Activated CD4-positive, CD25-positive, alpha-beta regulatory T cell treated with anti-CD3 and anti-CD28 coated beads, Interleukin-2, amount 50 U/mL, for 16 hours (primary cell): ENCODE measurements at places on chromosomes 2 and 18.

DNA sequence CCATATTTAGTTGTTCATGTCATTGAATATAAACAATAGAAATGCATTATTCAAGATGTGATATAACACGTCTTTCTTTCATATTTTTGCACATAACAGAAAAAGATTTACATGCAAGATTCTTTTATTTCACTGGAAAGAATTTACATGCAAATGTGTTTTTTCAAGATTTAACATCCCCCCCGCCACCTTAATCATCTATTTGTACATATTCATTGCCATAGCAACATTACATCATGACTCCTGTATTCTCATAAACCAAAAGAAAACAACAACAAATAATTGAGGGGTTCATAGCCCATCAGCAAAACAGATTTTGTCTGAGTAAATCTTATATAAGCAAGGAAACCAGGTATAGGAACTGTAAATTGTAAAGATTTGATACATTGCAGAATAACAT is 3.2 kb upstream of the ACVR1C start:
- DNase-seq, result no peak

GRCh38 chr2:69340101-69340775 is 46.8 kb downstream of the GFPT1 start:
- DNase-seq, result no peak

GRCh38 chr2:139165601-139166000 is 385.4 kb upstream of the NXPH2 start:
- no peak for DNase-seq

DNA sequence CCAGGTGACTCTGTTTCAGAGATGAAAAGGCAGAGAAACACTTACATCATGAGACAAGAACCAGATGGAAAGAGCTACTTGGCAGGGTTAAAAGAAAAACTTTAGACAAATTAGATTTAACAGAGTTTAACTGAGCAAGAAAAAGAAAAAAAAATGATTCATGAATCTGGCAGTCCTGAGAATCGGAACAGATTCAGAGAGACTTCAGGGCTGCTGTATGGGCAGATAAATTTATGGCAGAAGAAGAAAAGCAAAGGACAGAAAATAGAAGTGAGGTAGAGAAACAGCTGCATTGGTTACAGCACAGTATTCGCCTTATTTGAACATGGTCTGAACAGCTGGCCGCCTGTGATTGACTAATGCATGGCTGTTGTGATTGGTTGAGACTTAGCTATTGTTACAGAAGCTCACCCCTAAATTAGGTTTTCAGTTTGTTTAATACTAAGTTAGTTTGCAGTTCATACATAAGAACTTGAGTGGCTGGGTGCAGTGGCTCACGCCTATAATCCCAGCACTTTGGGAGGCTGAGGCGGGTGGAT is 43.0 kb upstream of the RHOB start:
- DNase-seq, result no peak

GRCh38 chr2:14998546-14998945 is 366.0 kb downstream of the LRATD1 start:
- no peak for DNase-seq

- no peak for DNase-seq
These were observed 92.6 kb upstream of the TSPYL6 start for GRCh38 chr2:54348646-54349045.

- no peak for DNase-seq
These were observed 22.1 kb downstream of the COL5A2 start for GRCh38 chr2:189157456-189157855.

GRCh38 chr2:52253416-52253980 is 1221.6 kb upstream of the NRXN1 start:
- DNase-seq, result no peak

DNA sequence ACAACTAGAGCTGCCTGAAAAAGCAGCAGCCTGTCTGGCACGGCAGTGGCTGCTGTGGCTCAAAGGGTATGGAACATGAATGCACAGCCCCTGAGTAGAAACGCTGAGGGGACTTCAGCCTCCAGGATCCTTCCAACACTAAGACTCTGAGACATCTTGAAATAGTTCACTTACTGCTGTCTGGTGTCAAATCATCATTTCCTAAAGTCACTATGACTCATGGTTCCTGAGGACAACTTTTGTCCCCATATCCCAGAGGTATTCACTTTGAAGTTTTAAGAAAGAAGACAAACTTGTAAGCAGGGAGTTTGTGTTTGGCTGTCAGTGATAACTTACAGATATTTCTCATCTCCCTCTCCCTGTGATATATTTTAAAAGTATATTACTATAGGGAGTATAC is 33.3 kb upstream of the NEB start:
- DNase-seq, result no peak

GRCh38 chr2:219739066-219739465 is 111.6 kb downstream of the SLC4A3 start:
- DNase-seq, result no peak

GRCh38 chr2:104845946-104846785 is 7.7 kb upstream of the POU3F3 start:
- DNase-seq, result no peak

DNA sequence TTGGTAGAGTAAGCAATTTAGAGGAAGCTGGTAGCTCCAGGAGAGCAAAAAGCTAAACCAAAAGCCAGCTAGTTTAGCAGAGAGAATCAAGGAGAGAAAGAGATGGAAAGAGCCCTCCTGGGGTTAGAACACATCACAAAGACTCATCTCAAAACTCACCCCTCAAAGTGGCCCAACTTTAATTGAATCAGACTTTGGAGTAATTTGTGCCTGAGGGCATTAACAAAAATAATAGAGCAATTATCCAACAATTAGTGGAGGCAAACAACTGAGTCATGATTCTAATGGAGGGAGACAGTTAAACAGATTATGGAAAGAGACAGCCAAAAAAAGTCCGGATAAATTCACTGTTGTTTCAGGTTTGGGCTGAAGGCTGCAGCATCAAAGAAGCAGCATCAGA is 417.4 kb downstream of the KCNJ3 start:
- no peak for DNase-seq

DNA sequence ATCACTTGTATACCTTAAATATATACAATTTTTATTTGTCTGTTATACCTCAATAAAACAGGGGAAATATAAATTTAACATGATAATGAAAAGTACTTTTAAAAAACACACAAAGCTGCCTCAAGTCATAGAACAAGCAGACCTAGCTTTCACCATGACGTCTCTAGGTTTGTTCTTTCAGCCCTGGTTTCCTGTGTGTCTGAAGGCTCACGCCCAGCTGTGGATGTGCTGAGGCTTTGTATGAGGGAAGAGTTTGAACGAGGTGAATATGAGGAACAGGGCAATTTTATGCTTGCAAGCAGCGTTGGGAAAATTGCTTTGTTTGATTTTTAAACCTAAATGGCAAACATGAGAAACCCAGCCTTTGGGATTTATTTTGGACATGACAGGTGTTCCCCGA is 15.3 kb downstream of the SH3RF3 start:
- no peak for DNase-seq

- DNase-seq, result no peak
These were observed 314.3 kb downstream of the FSIP2 start for GRCh38 chr2:186052930-186053329.

DNA sequence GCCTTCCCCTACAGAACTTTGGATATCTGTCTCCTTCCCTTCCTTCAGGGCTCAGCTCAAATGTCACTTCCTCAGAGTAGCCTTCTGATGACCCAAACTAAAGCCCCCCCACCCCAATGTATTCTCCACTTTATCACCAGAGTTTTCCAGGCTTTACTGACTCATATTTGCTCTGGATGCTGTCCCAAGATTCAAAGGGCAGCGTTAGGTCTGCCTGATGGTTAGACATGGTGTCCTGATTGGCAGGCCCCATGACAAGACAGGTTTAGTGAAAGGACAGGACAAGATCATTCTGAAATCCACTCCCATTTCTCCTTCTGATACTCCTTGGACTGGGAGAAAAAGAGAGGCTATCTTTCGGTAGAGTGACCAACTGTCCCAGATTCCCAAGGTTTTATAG is 22.6 kb upstream of the RPIA start:
- no peak for DNase-seq

GRCh38 chr2:164567335-164567989 is 53.8 kb downstream of the GRB14 start:
- DNase-seq, result no peak

- DNase-seq, result no peak
These were observed 16.2 kb upstream of the ARL4C start for GRCh38 chr2:234512884-234513669.

DNA sequence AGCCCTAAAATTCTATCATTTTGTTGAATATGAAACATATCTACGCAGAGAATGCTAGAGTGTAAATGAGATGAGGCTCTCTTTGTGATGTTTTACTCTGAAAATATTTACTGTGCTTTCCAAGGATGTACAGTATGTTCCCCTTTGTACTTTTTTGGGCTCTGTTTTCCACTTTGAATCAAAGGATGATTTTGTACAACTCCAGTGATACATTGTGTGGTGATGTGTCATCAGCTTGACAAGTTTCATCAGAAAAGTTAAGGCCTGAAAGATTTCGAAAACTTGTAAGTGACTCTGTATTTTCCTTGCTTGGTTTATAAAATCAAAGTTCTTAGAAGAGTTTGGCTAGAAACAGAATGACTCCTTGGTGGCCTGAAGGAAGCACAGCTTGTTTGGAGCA is 206.3 kb downstream of the LTBP1 start:
- DNase-seq, result no peak

GRCh38 chr2:71453404-71454220 is at the start of gene DYSF:
Gene DYSF, plus strand, starts transcription at chr2:71453561.
- no peak for DNase-seq

GRCh38 chr18:32378705-32379104 is 92.0 kb downstream of the GAREM1 start:
- no peak for DNase-seq

DNA sequence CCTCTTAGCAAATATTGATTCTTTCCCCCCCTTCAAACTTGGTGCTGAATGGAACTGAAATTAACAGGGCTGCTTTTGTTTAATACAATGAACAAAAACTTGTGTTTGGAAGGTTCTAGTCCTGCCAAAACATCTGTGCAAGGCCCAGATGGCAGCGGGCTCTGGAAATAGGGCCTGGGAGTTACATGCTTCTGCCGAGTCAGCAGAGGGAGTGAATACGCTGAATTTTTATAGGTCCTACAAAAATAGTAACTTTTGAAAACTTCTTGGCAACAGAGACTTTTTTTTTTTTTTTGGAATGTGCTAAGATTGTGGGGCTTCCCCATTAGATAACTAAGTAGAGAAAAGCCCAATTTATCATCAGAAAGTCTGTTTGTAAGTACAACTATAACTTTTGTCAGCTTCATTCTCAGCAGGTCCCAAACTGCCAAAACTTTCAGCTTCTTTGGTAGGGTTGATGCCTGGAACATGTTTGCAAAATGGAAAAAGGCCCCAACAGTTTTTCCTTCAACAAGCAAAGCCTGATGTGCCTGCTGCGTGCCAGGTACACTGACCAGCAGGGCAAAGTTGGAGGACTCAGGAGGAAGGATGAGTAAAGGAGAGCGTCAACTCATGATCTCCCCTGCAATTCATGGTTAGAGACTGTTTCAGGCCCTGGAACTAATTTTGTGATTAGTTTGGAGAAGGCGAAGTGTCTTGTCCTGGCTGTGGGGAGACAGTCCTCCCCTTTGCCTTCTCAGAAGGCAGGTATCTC is 45.1 kb upstream of the HDAC4 start:
- DNase-seq, result no peak

- DNase-seq, result no peak
These were observed 77.6 kb downstream of the KCMF1 start for GRCh38 chr2:85048534-85048933.

DNA sequence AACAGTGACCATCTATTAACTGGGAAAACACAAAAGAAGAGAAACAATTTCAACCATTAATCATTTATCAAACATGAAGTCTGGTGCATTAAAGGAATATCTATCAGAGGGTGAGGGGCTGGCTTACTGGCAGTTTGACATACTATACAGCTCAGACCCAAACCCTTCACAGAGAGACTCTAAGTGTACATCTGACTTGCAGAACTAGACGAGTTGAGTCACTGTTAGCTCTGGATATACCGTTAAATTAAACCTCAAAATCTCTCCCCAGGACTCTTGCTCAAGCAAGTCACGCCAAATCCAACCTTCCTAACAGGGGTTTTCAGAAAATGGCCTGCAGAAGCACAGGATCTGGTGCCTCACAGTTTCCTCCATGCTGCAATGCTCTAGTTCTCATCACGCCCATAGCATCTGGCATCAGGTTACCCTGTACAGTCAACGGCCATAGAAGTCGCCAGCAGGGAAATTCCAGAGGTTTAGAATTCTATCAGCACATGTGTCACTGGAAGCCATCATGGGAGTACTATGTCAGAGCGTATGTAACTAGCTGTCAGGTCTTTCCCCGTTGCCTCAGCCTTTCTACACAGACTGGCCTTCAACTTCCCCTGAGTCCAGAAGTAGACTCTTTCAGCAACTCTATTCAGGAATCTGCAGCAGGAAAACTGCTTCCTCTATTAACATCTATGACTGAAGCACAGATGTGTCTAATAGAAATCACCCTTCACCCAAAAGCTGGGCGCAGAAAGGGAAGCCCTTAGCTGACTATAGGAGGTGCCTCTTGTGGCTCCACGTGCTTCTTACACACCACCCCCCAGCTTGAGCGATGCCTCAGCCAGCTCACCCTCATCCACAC is 9.3 kb downstream of the TGOLN2 start:
- no peak for DNase-seq

DNA sequence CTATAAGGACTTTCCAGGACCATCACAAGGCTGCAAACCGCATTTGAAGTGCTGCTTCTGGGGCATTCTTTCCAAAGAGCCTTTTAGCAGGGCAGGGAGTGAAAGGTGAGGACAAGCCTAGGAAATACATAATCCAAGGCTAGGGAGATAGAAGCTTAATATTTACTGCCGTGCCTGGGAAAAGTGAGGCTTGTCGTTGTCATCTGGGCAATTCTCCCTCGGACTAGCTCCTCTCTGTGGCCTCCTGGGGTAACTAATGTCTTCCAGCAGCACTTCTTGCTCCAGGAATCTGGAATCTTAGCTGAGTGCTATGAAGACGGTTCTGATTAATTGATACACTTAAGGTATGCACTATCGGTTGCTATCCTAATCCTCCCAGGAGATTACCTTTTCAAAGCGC is 69.3 kb upstream of the ATL2 start:
- DNase-seq, result no peak

DNA sequence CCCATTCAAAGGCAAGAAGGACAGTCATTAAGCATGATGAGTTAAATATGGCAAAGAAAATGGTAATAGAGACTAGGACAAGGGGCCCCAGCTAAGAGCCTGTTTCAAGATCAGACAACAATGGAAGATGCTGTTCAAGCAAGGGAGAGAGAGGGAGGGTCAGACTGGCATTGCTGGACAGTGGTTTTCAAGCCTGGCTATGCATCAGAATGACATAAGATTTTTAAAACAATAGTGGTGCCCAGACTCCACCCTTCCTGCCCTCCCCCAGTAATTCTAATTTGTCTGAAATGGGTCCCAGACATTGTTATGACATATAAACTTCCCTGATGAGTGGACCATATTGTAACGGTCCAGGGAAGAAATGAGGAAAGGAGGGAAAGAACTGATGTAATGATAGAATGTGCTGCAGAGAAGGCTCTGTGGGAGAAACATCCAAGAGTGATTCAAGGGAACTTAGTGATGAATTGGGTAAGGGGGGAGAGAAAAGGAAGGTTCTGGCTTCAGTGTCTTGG is 112.9 kb upstream of the TRIB2 start:
- DNase-seq, result no peak
